ENCODE measurements at places on chromosomes 5 and 9. TPM values are rescaled to one million over a fixed set of nuclear protein-coding genes. Genes with fewer than 3 reads are reported as not detected.

- H3K36me3 ChIP-seq = no peaks in the 10 kb centered on the region
- H3K27me3 ChIP-seq = no peaks in the 10 kb centered on the region
- no peak for DNase-seq
- H3K4me3 ChIP-seq = no peak overlapping the region
- H3K4me1 ChIP-seq = no peaks in the 10 kb centered on the region
Observed at GRCh38 chr5:94968507-94969095, 316.3 kb downstream of the MCTP1 start.

DNA sequence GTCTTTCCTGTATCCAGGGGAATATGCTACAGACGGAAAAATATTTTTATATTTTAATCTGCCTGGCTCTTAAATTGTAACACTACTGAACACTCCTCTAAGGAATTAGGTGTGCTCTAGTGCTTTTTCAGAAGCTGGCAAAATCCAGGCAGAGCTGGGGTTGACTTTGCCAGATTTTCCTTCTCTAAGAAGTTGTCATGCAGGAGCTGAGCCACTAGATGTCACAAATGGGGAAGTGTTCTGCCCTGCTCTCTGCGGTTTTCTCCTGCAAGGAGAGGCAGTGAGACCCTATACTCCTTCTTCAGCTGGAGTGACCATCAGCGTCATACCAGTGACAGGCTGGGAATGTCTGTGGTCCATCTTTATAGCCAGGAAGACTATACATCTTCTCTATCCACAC, 112.5 kb downstream of the HAPLN1 start:
- no peaks in the 10 kb centered on the region for H3K4me1 ChIP-seq
- no peak overlapping the region for H3K4me3 ChIP-seq
- H3K36me3 ChIP-seq = no peaks in the 10 kb centered on the region

The HARS2 gene
- total RNA-seq = 38.0 TPM

The ZNF462 gene
- total RNA-seq = 60.1 TPM

DNA sequence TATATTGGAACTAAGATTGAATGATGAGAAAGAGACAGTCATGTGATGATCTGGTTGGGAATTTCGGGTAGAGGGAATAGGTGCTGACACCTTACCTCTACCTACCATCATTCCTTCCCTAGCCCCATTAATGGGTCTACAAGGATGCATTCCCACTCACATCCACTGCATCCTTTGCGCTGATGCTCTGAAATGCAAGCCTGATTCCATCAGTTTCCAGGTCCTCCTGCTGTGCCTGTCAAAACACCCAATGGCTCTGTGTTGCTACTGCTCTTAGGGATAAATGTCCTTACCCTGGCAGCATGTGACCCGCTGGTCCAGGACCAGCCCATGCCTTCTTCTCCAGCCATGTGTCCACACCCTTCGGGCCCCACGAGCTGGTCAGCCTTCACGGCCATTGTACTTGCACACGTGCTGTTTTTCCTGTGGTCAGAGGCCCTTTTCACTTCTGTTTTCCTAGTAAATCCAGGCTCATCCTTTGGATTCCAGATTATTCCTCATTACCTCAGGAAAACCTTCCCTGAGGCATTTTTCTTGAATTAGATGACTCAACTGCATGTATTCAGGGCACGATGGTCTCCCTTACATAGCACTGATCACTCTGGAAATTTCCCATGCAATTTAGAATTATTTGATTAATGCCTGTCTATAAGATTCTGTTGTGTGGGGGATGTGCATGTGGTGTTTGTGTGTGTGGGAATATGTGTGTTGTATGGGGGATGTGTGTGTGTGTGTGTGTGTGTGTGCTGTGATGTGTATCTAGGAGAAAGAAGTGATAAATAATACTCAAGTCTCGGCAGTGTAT, 185.0 kb downstream of the DIRAS2 start:
- no peaks in the 10 kb centered on the region for H3K27me3 ChIP-seq
- no peak overlapping the region for H3K4me3 ChIP-seq
- H3K27ac ChIP-seq = no peak overlapping the region
- DNase-seq = no peak
- H3K4me1 ChIP-seq = no peaks in the 10 kb centered on the region

The PCSK1 gene
- not detected for total RNA-seq

DNA sequence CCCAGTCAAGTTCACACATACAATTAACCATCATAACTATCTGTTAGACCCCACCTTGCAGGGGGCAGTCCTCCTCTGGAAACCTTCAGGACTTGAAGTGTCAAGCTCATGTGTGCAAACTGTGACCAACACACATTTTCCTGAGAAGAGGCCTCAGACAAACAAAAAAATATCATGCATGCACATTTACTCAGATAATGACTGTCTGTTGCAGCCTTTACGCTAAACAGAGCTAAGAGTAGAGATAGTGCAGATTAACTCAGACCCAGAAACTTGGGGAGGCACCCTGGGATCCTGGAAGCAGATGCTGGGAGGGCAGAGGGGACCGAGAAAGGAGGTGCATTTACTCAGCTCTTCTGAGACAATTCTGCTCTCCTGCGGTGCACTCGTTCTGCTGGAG, 3.6 kb upstream of the S1PR3 start:
- H3K27me3 ChIP-seq = peaks cover 7% of the 10 kb centered on the region
- H3K27ac ChIP-seq = no peak overlapping the region
- DNase-seq = no peak
- H3K4me3 ChIP-seq = no peak overlapping the region
- peaks cover 21% of the 10 kb centered on the region for H3K4me1 ChIP-seq
- H3K36me3 ChIP-seq = no peaks in the 10 kb centered on the region

The PCDHGA8 gene
- total RNA-seq = 12.5 TPM
